ENCODE measurements at places on chromosomes 12 and 14.
A peak's percentile ranks its signal among the peaks of the same experiment; 100 is the strongest.

DNA sequence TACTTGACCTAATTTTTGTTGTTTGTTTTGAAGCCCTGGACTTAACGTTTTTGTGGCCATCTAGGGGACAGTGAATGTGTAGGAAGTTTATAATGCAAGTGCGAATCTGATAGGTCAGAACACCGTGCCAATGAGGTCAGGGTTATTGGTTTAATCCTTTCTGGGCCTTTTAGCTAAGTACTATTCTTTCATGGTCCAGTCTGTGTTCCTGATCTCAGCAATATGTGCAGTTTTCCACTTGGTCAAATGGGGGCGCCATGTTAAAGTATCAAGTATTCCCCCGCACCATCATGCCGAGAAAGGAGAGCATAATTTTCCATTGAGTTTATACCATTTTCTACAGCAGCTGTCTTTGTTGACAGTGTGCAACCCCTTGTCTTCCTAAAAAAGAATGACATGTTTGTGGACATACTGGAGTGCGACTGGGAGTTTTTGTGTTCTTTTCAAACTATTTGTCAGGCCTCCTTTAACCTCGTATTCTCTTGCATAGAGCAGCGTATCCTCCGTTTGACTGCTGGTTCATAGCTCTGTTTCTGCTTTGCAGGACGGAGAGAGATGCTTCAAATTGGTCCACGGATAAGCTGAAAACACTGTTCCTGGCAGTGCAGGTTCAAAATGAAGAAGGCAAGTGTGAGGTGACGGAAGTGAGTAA lies 1.3 kb downstream of the AHSA1 start:
- DNase-seq: peak; percentile 72

DNA sequence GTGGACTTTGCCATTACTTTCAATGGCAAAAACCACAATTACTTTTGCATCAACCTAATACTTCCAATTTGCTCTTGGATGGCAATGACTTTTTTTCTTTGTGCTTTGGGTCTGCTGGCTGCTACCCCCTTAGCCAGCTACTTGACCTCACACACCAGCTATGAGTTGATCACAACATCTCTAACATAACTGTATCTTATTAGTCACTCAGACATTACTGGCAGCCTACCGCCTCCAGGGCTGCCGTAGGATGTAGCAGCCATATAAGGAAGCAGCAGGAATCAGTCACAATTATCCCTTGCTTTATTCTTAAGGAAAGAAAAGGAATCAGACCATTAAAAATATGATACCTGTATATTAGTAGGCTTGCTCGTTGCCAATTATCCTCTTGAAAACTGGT lies 260.5 kb downstream of the ADAMTS20 start:
- no peak for DNase-seq

DNA sequence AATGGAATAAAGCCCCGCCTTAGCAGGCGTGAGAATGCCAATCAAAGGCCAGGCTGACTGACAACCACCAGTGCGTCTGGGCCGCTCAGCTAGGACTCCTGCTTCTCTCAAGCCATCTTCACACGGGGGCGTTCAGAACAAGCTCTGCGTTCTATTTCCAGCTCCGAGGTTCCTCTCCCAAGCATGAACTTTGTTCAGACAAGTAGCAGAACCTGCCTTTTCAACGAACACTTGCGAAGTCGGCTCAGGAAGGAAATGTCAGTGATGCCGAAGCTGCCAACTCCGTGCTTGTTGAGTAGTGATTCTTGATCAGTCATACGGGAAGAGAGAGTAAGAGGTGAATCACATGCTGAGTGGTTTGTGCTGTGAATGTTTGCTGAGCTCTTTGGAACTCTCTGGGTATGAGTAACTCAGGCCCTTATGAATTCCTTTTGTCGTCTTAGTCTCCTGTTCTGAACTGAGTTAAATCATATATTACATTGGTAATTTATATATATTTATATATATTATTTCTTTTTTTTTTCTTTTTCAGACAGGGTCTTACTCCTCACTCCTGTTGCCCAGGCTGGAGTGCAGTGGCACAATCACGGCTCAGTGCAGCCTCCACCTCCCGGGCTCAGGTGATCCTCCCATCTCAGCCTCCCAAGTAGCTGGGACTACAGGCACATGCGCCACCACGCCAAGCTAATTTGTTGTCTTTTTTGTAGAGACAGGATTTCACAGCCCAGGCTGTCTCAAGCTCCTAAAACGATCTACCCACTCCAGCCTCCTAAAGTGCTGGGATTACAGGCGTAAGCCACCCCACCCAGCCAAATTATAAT lies 29.4 kb upstream of the BCL7A start:
- no peak for DNase-seq

DNA sequence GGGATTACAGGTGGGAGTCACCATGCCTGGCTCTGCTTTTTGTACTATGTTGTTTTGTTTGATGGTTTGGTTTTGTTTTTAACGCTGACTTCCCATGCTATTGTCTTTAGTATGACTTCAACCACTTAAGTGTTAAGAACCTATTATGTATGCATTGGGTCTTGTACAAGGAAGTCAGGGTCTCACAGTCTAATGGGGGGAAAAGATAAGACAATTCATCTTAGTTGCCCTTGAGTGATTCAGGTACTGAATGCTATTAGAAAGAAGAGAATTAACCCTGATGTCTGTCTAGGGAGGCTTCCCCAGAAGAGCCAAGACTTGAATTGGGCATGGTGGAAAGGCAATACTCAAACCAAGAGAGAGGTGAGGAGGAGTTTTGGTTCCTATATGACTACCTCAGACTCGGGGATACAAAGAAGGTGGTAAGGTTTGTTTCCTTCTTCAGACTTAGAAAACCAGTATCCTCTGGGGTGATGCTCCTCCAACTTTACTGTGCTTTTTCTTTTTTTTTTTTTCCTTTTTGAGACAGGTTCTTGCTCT lies 64.6 kb downstream of the SUSD6 start:
- no peak for DNase-seq

DNA sequence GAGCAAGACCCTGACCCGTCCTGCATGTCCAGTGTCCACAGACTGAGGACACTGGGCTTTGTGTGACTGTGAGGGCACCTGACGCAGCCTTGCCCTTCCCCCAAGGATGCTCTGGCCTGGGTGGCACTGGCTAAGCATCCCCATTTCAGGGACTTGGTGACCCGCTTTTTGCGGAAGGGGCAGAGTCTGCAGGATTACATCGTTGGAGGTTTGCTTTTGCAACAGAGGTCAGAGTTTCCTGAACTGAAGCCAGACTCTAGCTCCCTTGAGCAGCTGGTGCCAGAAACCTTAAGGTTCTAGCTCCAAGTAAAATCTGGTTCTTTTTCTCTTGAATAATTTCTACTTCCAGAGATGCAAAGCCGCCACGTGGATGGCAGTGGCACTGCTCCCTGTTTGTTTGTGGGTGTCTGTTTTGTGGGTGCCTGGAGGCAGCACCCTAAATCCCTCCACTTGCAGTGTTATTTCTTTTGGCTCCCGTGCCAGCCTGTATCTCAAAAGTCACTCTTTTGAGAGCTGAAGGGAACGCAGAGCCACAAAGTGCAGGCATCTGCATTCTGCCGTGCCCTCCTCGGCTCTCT lies 184.7 kb downstream of the TSPAN9 start:
- DNase-seq: no peak

DNA sequence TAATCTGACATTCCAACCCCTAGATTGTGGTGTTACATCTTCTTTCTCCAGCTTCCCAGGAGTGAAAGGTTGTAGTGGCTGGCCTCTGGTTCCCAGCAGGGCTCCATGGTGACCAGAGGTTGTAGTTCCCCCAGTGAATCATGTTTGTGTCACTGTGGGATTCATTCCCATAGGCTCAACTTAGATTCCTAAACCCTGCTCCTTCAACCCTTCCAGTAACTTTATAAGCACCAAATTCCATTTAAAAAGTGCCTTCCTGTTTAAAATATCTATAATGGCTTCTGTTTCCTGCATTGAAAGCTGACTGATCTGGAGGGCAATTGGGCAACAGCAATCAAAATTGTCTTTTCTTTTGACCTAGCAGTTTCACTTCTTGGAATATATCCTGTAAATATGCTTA lies 40.5 kb upstream of the TBC1D15 start:
- DNase-seq: no peak

DNA sequence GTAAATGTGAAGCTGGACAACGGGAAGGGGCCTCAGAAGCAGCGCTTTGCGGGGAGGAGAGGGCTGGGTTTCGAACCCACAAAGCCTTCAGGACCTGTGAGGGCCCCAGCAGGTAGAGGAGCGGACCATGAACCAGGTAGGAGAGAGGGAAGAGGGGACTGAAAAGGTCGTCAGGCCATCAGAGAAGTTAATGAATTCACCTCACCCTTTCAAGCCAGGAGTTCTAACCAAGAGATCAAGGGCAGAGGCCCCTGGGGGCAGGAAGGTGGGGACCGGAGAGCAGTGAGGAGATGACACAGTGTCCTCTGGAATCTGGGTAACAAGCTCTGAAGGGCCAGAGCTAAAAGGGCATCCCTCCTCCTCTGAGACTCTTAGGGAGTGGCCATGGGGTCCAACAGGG lies 19.4 kb downstream of the SERPINA1 start:
- DNase-seq: no peak

DNA sequence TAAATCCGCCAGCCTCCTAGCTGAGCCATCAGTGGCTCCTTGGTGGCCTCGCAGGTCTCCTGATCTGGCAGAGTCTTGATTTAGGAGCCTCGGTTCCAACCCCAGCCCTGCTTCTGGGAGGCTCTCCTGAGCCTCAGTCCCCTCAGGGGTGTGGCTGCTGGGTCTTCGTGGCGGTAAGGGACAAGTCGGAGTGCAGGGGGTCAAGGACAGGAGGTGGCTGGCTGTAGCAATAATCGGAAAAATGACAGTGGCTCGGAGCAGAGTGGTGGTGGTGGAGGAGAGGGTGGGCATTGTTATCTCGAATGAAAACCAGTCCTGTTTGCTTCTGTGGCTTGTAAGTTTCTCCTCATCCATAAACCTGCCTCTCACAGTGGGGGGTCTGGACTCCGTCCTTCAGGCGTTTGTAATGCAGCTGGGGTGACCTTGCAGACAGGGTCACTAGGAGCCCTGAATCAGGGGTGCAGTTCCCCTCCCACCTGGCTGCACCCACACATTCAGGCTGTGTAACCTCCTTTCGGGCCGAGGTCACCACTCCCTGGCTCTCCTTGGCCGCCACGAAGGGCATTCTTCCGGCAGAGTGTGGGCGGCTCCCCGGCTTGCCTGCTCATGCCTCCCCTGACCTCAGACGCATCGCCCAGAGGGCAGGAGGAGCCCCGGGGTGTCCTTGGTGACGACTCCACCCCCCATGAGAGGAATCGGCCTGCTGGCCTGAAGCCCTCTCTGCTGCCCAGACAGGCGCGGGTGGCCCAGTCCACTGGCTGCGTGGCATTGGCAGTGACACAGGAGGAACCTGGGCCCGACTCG lies 8.1 kb downstream of the BCL7A start:
- DNase-seq: no peak

GRCh38 chr12:28082096-28082495 lies 108.2 kb upstream of the CCDC91 start:
- no peak for DNase-seq

DNA sequence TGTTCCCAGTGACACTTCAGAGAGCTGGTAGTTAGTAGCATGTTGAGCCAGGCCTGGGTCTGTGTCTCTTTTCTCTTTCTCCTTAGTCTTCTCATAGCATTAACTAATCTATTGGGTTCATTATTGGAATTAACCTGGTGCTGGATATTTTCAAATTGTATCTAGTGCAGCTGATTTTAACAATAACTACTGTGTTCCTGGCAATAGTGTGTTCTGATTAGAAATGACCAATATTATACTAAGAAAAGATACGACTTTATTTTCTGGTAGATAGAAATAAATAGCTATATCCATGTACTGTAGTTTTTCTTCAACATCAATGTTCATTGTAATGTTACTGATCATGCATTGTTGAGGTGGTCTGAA lies 3.0 kb downstream of the FOS start:
- DNase-seq: no peak

- DNase-seq: no peak
Measured at GRCh38 chr12:51324953-51325352, 979 bp upstream of the BIN2 start.

DNA sequence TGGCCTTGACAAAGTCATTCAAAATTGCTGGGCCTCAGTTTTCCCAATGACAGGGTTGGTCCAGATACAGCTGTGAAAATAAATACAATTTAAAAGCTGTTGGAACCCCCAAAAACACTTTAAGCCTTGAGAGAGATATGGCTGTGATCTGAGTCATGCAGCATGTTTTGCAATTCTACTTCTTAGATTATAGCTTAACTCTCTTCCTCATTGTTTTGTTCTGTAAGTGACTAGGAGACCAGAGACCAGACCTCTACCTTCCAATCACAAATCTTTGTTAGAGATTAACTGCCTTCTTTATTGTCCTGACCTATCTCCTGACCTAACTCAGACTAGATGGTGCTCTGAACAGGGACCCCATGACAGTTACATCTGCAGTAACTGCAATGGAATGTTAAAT lies 198.1 kb downstream of the STXBP6 start:
- DNase-seq: no peak

- DNase-seq: no peak
Measured at GRCh38 chr14:94138251-94138650, 8.8 kb upstream of the IFI27L2 start.

DNA sequence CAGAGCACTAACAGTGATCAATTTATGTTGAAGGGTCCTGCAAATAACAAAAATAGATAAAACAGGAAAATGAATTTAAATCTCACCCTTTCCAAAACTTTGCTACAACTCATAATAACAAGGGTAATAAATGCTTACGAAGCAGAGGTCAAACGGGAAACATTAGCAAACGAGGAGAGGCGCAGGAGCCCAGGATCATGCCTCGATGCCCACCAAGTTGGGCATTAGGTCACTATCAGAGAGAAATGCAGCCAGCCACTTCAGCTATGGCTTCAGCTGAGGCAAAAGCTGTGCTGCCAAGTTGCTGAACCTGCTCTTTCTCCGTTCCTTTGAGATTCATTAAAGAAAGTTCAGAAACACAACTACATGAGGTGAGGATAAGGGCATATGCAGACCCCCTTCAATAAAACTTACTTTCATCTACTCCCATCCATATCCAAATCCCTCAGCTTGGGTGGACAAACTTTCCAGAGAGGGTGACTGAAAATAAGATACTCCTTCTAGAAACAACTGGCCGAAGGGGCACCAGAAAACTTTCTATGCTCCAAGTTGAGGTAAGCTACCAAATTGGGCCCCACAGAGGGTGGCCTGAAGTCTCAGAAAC lies 7.9 kb downstream of the NKX2-1 start:
- DNase-seq: no peak

DNA sequence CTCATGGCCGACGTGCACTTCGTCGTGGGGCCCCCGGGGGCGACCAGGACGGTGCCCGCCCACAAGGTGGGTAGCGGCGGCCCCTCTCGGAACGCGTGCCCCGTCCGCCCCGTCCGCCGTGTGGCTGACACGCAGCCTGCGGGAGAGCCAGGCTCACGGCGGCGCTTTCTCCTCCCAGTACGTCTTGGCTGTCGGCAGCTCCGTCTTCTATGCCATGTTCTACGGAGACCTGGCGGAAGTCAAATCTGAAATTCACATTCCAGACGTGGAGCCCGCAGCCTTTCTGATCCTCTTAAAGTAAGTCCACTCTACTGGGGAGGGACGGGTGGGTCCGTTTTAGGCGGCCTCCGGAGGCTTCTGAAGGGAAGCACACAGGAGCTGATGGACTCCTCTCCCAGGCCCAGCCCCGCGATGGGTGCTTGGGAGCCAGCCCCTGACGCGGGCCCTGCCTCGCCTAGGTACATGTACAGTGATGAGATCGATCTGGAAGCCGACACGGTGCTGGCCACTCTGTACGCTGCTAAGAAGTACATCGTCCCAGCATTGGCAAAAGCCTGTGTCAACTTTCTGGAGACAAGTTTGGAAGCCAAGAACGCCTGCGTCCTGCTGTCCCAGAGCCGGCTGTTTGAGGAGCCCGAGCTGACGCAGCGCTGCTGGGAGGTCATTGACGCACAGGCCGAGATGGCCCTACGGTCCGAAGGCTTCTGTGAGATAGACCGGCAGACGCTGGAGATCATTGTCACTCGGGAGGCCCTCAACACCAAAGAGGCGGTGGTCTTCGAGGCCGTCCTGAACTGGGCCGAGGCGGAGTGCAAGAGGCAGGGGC lies 1.1 kb downstream of the BTBD6 start:
- DNase-seq: peak; percentile 34

All from endothelial cell (in vitro differentiated cells).